ENCODE measurements at places on chromosomes 2 and 18.

DNA sequence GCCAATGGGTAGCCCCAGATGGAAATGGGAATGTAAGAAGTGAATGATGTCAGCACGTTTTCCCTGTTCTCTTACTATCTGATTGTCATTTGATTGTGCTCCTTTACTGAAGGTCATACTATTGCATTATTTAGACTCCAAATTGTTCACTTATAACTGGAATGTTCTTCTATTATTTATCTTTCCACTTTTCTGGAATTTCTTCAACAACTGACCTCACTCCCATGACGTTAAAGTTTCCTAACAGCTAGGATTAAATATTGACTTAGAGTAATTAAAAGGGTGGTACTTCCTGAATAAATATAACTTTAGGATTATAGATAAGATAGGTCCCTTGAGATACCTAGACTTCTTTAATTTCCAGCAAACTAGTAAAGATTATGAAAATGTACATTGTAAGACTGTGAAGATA, 10.9 kb upstream of the GULP1 start:
- no peak for DNase-seq

DNA sequence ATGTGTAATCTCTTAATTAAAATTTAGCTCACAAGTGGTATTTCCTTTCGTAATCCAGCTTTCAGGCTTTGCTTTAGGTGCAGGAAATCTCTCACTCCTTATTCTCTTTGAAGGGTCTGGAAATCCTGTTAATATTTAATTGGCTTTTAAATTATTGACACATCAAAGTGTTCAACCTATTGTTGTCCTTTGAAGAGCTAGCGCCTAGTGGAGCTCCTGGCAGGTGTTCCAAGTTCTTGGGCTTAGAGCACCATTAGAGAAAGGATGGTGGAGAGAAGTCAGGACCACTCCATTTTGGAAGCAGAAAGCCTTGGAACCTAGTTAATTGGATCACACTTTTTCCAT, 92.4 kb downstream of the CABLES1 start:
- DNase-seq, result no peak

GRCh38 chr18:44323125-44323524, 357.6 kb upstream of the SETBP1 start:
- DNase-seq, result no peak

DNA sequence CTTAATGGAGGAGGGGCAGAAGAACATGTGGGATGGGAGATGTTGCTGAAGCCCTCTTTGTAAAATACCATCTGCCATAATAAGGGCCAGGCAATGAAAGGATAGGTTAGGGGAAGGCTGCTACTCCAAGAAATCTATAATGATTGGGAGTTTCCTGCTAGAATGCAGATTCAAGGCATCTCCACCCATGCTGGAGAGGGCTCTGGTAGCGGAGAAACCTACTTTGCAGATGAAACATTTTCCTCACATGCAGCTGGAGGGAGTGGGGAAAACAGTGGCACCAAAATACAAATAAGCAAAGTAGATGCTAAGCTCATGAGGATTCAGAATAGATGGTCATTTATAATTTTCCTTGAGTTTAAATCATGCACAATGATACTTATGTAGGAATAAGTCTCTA, 82.3 kb upstream of the GCFC2 start:
- no peak for DNase-seq

DNA sequence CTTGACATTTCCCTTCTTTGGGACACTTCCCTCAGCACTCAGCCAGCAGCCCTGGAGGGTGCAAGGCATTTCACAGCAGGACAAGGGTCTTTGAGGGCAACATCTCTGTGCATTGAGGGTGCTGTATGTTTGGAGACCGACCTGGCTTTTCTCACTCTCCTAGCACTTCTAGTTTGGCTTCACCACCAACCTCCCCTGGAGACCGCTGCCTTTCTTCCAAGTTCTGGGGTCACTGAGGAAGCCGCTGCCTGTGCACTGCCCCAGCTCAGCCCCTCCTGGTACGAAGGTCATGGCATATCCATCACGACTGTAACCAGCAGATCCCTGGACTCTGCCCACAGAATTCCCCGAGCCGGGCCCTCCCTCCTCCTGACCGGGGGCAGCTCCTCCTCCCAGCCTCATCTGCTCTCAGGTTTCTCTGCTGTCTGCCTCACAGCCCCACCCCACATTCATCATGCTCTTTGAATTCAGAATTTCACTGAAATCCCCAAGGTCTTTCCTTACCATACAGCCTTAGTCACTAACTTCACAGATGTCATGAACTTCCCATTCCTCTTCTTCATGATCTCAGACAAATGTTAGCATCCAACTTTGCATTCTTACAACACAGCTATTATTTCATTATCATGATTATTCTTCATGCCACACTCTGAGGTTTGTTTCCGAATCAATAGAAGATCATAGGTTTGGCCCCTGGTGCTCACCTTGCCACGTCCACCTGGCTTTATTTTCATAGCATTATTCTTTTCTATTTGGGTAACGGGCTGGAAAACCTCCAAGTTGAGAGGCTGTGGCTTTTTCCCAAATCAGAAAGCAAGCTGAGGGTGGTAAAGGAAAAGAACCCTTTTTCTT, 113.0 kb upstream of the COPS8 start:
- DNase-seq, result no peak

- DNase-seq, result no peak
Measured at GRCh38 chr2:65850695-65851094, 418.3 kb upstream of the SPRED2 start.

- no peak for DNase-seq
Measured at GRCh38 chr2:23692263-23692662, 234.7 kb downstream of the ATAD2B start.

DNA sequence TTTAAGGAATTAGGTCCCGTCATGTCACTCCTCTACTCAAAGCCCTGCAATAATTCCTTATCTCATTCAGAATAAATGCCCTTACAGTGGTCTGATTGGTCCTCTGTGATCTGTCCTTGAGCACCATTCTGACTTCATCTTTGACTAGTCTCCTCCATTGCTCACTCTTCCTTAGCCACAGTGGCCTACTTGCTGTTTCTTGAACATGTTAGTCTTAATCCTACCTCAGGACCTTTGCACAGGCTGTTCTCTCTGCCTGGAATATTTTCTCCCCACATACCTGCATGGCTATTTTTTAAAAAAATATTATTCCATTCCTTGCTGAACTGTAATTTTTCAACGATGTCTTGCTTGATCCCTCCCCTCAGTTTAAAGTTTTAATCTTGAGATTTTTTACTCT, 48.0 kb downstream of the QPCT start:
- DNase-seq, result no peak

GRCh38 chr2:60926741-60927552, 45.6 kb downstream of the REL start:
- no peak for DNase-seq

All from stimulated activated CD4-positive, alpha-beta T cell treated with anti-CD3 and anti-CD28 coated beads, Interleukin-1b, Interleukin-23, amount 100 ng/mL, for 48 hours (primary cell).